Daoy (cell line): ENCODE measurements at places on chromosomes 2 and 18.
A peak's percentile ranks its signal among the peaks of the same experiment; 100 is the strongest.

DNA sequence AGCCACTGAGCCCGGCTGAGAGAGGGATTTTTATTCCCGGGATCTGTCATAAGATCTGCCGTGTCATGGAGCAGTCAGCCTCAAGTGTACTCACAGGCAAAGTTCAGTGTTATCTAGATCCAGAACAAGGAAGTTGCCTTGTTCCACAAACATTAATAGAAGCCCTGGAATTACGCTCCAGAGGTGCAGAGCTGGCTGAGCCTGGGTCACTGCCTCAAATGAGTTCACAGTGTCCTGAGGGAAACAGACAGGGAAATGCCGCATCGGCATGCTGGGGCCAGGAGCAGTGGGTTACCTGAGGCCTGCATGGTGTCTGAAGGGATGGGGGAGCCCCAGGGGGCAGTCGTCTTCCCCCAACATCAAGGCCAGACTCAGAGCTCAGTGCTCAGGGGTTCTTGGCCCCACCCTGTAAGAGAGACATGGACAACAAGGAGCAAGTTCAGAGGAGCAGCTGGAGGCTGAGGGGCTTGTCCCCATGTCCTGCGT lies 42.7 kb upstream of the ODC1 start:
- no peak for DNase-seq

DNA sequence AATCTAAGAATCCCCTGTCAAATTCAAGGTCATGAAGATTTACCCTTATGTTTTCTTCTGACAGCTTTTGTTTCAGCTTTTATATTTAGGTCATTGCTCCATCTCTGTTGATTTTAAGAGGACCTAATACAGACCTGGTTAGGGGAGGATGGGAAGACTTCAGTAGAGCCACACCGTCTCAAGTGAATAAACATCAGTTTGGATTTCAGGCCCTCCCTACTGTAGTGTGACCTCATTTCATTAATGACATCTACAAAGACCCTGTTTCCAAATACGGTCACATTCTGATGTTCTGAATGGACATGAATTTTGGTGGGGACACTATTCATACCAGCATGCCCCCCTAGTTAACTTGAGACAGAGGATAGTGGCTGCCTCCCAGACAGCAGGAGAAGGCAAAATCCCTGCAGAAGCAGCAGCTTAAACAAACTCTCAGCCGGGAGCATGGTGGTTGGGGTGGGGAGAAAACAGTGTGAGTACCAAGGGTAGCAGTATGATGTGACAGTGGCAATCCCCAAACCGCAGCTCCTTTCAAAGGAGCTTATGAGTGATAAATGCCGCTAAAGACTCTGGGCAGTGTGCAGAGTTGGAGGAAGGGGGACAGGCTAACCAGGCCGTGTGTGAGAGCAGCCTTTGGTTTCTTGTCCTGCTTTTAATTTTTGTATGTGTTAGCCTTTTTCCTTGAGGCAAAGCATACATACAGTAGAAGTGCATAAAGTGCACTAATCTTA lies 65.9 kb upstream of the TNP1 start:
- DNase-seq: no peak

DNA sequence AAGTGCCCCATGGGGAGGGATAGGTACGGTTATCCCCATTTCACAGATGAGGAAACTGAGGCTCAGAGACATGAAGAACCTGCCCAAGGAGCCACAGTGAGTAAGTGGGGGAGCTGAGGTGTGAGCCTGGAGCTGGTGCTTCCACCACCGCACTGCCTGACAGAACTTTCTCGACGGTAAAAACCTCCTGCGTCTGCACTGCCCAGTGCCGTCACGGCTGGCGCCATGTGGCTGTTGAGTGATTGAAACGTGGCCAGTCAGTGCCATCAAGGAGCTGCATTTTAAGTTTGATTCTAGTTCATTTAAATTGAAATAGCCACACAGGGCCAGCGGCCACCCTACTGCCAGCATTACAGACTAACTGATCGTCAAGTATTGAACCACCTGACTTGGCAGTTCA lies 217.1 kb downstream of the AGAP1 start:
- DNase-seq: no peak

- no peak for DNase-seq
Observed at GRCh38 chr18:73942081-73942625, 205.5 kb downstream of the FBXO15 start.

- no peak for DNase-seq
Observed at GRCh38 chr18:40272630-40273231, 1682.3 kb upstream of the PIK3C3 start.

- DNase-seq: no peak
Observed at GRCh38 chr2:5285061-5285460, 407.1 kb upstream of the SOX11 start.

DNA sequence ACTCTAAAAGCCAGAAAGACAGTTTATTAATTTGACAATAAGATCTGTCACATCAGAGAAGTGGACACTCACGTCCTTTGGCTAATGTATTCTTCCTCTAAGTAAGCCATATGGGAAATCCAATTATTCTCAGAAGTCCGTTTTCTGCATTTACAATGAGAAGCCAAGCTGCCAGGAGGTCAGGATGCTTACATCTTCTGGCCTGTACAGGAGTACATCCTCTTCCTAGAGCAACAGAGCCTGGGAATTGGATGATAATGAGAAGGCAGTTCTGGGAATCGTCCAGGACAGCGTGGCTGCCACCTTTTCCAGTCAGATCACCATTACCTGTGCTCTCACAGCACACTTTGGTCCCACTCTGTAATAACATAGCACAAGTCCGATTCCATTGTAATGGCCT lies 5.2 kb downstream of the RAPGEF4 start:
- no peak for DNase-seq

- peak; percentile 3 for DNase-seq
Observed at GRCh38 chr2:52934323-52934898, 833.2 kb upstream of the CHAC2 start.

GRCh38 chr2:63651356-63651755 lies 62.6 kb downstream of the MDH1 start:
- DNase-seq: no peak
